ENCODE measurements at places on chromosomes 3 and 15. TPM values are rescaled to one million over a fixed set of nuclear protein-coding genes. Genes with fewer than 3 reads are reported as not detected.

DNA sequence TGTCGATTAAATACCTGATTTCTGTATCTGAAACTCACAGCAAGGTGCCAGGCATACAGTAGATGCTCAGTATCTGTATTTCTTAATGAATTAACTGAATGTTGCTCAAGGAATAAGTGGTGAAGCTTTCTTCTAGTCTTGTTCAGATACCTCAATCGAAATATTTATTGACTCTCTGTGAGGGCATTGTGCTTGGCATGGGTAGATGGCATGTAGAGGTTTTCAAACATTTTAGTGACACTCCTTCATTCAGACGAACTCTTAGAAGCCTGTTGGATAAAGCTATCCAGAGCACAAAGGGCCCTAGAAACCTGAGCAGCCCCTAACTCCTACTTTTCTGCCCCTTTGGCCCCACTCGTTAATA, 369 bp upstream of the SNX1 start:
- peaks cover 6% of the 10 kb centered on the region for H3K36me3 ChIP-seq
- H3K27me3 ChIP-seq: no peaks in the 10 kb centered on the region
- no peak for DNase-seq

- H3K27me3 ChIP-seq: no peaks in the 10 kb centered on the region
- DNase-seq: peak; percentile 44
- H3K4me3 ChIP-seq: no peak overlapping the region
- H3K4me1 ChIP-seq: no peaks in the 10 kb centered on the region
- no peak overlapping the region for H3K27ac ChIP-seq
These were observed 18.7 kb upstream of the RPP14 start for GRCh38 chr3:58287354-58287753.

DNA sequence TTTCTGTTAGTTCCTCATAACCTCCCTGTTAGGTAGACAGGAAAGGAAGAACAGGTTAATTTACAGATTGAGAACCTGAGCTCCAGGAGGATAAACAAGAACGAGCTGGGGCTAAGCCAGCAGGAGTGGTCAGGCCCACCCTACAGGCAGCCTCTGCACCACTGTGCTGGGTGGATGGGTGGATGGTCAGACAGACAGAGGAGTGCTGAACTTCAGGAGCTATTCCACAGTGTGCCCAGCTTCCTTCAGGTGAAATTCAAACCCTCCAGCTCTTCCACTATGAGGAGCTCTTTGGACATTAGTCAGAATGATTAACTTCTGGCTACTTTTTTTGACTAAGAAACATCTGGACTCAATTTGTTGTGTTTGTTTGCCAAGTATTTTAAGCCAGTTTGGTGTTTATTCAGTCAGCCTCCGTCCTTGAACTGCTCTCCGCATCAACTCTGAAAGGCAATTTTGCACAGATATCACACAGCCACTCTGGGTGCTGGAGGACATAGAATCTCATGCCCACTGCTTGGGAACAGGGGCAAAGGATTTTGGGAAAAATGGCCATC, 361.9 kb downstream of the CLSTN2 start:
- peaks cover 2% of the 10 kb centered on the region for H3K36me3 ChIP-seq
- no peak overlapping the region for H3K4me3 ChIP-seq
- H3K27me3 ChIP-seq: no peaks in the 10 kb centered on the region
- DNase-seq: no peak
- H3K27ac ChIP-seq: peak overlapping the region; percentile 42

DNA sequence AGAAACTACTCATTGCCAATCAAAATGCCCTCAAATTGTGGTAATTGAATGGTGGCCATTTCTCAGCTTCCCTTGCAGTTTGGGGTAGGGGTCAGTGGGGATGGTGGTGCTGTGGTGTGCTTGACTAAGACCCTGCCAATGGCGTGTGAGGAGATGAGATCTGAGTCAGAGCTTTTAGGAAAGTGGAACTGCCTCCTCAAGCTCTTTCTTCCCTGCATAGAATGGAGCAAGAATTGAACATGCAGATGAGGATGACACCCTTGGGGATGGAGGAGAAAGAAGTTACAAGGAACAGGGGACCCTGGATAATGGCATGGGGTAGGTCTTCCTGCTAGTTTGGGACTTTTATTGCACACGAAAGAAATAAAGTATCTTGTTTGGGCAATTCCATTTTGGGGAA, 188.0 kb downstream of the PEX5L start:
- H3K4me3 ChIP-seq: no peak overlapping the region
- no peak for DNase-seq
- H3K4me1 ChIP-seq: peaks cover 11% of the 10 kb centered on the region

DNA sequence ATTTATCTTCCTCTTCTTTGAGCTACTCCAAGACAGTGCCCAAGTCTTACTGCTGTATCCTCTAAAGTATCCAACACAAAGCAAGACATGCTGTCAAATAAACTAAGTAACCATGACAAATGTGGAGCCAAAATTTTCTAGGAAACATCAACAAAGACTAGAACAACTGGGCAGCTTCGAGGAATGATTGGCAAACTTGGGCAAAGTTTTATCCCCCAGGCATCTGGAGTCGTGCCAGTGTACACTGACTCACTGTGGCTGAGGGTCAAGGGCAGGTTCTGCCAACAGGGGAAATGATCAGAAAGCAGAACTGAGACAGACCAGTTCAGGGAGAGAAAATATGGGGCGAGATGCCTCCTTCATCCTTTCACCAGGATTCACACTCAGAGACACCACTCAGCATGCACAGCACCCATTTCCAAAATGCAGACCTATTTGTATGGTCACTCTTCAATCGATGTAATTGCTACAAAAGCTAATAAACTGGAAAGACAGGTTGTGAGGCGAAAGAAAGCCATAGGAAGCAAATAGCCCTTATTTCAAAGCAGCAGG, 65.8 kb downstream of the MB21D2 start:
- H3K36me3 ChIP-seq: peaks cover 2% of the 10 kb centered on the region
- H3K27me3 ChIP-seq: no peaks in the 10 kb centered on the region
- no peak overlapping the region for H3K4me3 ChIP-seq
- DNase-seq: peak; percentile 95
- peaks cover 43% of the 10 kb centered on the region for H3K4me1 ChIP-seq

The RUBCN gene
- 30.3 TPM for total RNA-seq

The ST8SIA2 gene
- 3.5 TPM for total RNA-seq

The SLC15A2 gene
- total RNA-seq: 0.40 TPM

The GP5 gene
- 0.10 TPM for total RNA-seq
